ENCODE measurements at places on chromosomes 2 and 18. TPM values are rescaled to one million over a fixed set of nuclear protein-coding genes. Genes with fewer than 3 reads are reported as not detected.

DNA sequence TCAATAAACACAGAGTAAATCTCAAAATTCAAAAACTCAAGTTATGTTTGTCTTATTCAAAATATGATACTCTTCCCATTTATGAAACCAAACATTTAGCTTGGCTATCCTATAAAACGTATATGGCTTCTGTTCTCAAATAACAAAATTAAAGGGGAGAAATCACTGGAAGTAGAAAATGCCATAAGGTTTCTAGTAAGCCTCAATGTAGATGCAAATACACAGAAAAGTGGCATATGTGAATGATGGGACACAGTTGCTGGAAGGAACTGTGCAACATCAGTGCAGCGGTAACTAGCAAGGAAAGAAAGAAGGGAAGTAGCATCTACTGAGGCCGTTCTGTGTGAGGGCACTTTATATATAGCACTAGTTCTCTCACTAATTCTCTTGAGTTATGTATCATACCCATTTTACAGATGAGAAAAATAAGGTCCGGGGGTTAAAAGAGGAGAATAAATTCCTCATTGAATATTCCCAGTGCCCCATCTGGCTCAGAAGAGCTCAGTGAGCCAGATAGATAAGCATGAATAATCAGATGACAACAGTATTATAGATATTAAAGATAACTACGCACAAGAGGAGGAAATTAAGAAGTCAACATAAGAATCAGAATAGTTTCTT, 27.2 kb downstream of the NBAS start:
- DNase-seq, result no peak
- peaks cover 33% of the 10 kb centered on the region for H3K36me3 ChIP-seq
- H3K27me3 ChIP-seq, result no peaks in the 10 kb centered on the region

GRCh38 chr18:48539406-48540250, 797 bp downstream of the CTIF start:
- peak; percentile 74 for DNase-seq
- H3K4me3 ChIP-seq, result peak overlapping the region; percentile 93
- H3K27ac ChIP-seq, result peak overlapping the region; percentile 87
- H3K27me3 ChIP-seq, result no peaks in the 10 kb centered on the region

DNA sequence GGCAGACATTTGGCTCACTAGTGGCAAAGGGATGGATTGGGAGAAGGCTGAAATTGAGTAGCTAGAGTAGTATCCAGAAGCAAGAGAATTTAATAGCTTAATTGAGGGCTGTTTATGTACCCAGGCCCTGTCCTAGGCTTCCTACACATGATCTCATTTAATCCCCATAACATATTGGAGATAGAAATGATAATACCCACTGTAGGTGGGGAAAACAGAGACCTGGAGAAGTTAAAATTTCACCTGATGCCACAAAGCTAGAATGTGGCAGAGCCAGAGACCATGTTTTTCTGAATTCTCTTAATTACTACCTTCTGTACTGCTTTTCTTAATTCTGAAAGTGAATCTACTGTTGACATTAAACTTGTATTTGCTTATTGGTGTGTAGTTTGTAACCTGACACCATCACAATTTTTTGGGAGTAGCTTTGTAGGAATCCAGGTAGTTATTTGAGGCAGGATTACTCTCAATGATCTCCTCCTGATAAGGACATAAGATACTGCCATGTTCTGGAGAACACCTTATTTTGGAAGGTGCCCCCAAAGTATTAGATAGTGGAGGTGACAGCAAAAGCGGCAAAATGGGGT, 42.2 kb downstream of the RAB10 start:
- peak overlapping the region; percentile 74 for H3K27ac ChIP-seq
- no peak for DNase-seq
- H3K4me1 ChIP-seq, result peaks cover 27% of the 10 kb centered on the region
- H3K27me3 ChIP-seq, result no peaks in the 10 kb centered on the region

DNA sequence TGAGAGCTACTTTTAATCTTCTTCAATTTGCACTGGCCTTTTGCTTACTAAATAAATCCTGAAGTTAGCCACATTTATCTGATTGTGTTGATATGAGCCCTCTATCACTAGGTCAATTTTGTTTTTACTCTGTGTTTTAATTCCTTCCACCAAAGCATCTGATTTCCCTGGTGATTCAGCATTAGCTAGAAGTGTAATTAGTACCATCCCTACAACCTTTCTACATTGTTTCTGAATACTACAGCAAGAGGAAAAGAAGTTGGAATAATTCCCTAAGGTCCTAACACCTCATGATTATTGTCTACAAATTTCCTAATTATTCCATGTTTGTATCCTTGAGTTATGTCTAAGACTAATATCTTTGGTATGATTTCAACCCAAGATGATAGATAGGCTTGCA, 1093.6 kb downstream of the SUCLG1 start:
- H3K4me1 ChIP-seq, result no peaks in the 10 kb centered on the region
- no peak overlapping the region for H3K27ac ChIP-seq
- no peaks in the 10 kb centered on the region for H3K27me3 ChIP-seq

GRCh38 chr2:96317584-96317997, 7.5 kb upstream of the ITPRIPL1 start:
- no peak overlapping the region for H3K27ac ChIP-seq
- no peak for DNase-seq
- no peaks in the 10 kb centered on the region for H3K36me3 ChIP-seq
- peaks cover 40% of the 10 kb centered on the region for H3K27me3 ChIP-seq

GRCh38 chr2:5759949-5760348, 67.8 kb downstream of the SOX11 start:
- H3K27ac ChIP-seq, result peak overlapping the region; percentile 9
- H3K4me3 ChIP-seq, result no peak overlapping the region
- H3K27me3 ChIP-seq, result peaks cover 4% of the 10 kb centered on the region
- DNase-seq, result no peak
- no peaks in the 10 kb centered on the region for H3K36me3 ChIP-seq
- peaks cover 27% of the 10 kb centered on the region for H3K4me1 ChIP-seq

DNA sequence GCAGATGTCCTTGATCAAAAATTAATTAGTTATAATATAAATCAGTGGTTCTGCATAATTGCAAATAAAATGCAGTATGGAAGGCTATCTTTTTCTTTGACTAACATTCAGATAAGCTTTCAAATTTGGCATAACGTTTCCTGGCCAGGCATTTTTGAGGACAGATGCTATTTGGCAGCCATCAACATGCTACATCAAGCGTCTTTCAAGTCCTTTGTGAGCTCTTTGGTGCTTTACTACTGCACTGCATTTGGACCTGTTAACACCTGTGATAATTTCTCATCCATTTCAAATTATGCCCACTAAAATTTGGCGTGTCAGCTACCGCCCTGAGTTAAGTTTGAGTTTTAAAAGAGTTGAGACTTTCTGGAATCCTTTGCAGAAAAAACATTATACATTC, 545.7 kb downstream of the STK39 start:
- H3K4me3 ChIP-seq, result no peak overlapping the region
- no peaks in the 10 kb centered on the region for H3K4me1 ChIP-seq

DNA sequence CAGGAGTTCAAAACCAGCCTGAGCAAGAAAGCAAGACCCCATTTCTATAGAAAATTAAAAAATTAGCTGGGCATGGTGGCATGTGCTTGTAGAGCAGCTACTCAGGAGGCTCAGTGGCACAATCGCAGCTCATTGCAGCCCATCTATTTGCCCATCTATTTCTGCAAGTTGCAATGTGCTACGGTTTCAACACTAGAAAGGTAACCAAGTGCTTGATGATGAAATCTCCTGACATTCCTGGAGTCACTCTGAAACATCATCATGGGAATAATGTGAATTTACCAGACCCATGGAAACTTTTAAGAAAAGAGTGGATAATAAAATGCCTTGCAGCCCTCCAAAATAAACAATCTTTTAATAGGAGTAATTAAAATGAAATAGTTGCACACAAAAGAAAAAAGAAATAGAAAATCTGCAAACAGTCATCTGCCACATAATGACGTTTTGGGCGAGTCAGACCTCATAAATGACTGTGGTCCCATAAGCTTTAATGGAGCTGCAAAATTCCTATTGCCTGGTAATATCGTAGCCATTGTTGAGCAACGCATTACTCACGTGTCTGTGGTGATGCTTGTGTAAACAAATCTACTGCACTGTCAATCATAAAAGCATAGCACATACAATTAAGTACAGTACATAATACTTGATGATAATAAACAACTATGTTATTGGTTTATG, 46.6 kb upstream of the AMMECR1L start:
- no peaks in the 10 kb centered on the region for H3K4me1 ChIP-seq
- no peak for DNase-seq
- H3K27me3 ChIP-seq, result no peaks in the 10 kb centered on the region
- no peaks in the 10 kb centered on the region for H3K36me3 ChIP-seq

DNA sequence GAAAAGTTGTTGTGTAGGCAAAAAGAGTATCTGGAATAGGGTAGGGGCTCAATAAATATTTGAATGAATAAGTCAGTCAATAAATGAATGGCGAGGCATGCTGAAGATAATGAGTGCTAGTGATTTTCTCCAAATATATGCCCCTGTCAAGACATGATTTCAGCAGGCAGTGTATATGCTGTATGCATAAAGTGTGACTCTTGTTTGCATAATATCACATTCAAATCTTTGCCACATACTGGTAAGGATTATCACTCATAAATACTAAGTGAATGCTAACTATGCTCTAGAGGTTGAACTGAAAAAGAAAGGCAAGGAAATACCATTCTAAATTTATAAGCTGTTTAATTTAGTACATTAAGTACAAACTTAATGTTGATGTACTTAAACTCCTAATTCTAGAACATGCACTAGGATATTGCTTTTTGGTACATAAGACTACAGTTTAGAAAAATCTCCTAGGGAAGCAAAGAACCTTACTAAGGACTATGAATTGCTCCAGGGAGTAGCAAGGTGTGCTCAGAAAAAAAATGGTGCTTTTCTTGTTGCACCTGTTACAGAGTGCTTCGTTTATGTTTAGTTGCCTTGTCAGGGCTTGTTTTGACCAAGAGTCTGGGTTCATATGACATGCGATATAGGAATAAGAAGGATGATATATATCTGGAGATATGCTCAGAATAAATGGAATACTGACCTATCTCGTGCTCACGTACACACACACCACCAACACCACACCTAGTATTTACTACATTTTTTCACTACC, 224.0 kb upstream of the TANK start:
- H3K36me3 ChIP-seq, result no peaks in the 10 kb centered on the region
- no peak for DNase-seq
- peak overlapping the region; percentile 93 for H3K27ac ChIP-seq

- H3K36me3 ChIP-seq, result peaks cover 7% of the 10 kb centered on the region
- H3K4me3 ChIP-seq, result peak overlapping the region; percentile 36
- H3K27ac ChIP-seq, result no peak overlapping the region
- no peak for DNase-seq
- H3K27me3 ChIP-seq, result no peaks in the 10 kb centered on the region
- peaks cover 14% of the 10 kb centered on the region for H3K4me1 ChIP-seq
Measured at GRCh38 chr2:72995430-72996116, 75.9 kb downstream of the SFXN5 start.

DNA sequence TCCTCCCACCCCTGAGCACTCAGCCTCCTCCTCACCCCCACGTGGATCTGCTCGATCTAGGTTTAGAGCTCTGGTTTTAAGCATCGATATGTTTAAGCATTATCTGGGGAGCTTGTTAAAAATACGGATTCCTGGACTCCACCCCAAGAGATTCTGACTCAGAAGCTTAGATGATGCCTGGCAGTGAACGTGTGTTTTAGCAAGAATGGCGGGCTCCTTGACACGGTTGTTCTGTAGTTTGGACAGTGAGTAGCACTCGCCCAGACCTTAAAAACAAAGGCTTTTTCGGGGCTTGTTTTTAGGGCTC, 47.3 kb downstream of the LDLRAD4 start:
- H3K4me3 ChIP-seq, result no peak overlapping the region
- peaks cover 43% of the 10 kb centered on the region for H3K27me3 ChIP-seq
- DNase-seq, result no peak
- H3K27ac ChIP-seq, result no peak overlapping the region
- H3K36me3 ChIP-seq, result no peaks in the 10 kb centered on the region
- peaks cover 39% of the 10 kb centered on the region for H3K4me1 ChIP-seq

Gene FAM124B
- total RNA-seq, result not detected

Gene ASPRV1
- total RNA-seq, result 0.67 TPM

Gene MAP3K19
- total RNA-seq, result 1.1 TPM

Gene MEP1B
- total RNA-seq, result 2.7 TPM

Gene LYPD6
- total RNA-seq, result 16.4 TPM

Gene CD8A
- total RNA-seq, result 0.34 TPM

Gene SLC5A7
- total RNA-seq, result 0.36 TPM

Gene ATP6V1C2
- total RNA-seq, result 0.93 TPM

Gene PSTPIP2
- 9.6 TPM for total RNA-seq
